ENCODE measurements at places on chromosomes 2 and 18.

GRCh38 chr2:187939180-187939579 lies 352.5 kb upstream of the GULP1 start:
- no peak for DNase-seq

GRCh38 chr2:210389856-210390255 lies 74.9 kb upstream of the MYL1 start:
- DNase-seq: no peak

GRCh38 chr2:199962203-199962602 lies 6.8 kb downstream of the MAIP1 start:
- DNase-seq: no peak

DNA sequence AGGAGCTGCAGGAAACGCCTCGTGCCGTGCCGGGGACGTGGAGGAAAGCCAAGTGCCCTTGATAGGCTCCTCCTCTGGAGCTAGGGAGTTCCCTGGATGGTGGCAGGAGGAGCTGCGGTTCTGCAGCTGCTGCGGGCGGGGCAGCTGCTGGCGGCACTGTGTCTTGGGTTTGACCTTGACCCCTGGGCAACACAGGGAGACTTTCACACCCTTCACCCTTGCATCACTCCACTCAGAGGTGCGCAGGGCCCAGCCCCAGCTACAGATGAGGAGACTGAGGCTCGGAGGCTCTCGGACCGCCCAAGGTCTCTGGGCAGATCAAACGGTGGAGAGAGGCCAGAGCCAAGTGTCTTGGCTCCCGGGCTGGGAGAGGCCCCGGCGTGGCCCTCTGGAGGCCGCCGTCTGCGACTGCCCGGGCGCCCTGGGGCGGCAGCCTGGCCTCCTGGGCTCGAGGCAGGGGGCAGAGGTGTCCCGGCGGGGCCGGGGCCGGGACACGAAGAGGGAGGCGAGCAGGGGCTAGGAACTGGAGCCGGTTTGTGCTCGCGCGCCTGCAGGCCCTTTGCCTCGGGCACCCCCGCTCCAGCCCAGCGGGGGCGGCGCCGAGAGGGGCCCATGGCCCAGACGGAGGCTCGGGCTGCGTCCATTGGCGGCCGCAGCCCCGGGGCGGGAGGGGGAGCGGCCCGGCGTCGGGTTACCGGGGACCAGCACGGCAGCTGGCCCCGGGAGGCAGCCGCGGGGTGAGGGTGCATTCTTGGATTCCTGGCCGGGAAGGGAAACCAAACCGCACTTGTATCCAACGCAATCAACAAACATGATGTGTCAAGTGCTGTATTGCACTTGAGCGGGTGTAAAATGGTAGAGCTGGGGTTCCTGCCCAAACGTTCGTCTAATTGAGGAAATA lies 129.6 kb upstream of the SLC1A4 start:
- no peak for DNase-seq

- DNase-seq: no peak
Observed at GRCh38 chr18:35161485-35161884, 79.3 kb upstream of the ZNF397 start.

GRCh38 chr2:46498681-46499080 lies 19.3 kb downstream of the TMEM247 start:
- DNase-seq: no peak

DNA sequence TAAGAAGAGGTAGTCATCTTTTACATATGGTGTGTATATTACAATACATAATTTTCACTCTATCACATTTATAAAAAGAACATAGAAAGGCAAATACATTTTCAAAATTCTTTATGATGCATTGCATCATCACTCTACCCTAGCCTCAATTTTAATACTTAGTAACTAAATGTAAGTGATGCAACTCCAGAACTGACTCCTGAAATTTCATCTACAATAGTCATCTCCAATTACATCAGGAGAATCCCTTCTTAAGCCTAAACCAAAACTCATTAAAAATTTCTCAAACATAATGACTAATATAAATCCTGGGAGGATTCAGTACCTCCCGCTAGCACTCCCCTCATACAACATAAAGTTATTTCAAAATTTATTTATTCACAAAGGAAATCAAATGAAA lies 15.9 kb downstream of the TMX3 start:
- no peak for DNase-seq

DNA sequence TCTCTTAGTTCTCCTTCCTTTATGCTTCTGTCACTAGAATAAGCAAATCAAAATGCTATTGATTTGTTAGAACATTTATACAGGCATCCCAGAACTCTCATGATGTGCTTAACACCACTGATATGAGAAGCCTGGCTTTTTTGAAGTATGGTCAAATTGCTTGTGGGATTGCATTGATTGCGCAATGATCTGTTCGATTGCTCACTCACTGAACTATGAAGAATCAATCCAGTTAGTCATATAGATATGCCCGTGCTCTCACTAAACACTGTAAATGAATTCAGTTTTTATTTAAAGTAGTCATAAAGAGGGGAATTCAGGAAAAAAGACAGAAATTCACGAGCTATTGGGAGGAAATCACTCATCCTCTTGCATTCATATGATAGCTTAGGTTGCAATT lies 1237.8 kb downstream of the SUCLG1 start:
- DNase-seq: no peak

DNA sequence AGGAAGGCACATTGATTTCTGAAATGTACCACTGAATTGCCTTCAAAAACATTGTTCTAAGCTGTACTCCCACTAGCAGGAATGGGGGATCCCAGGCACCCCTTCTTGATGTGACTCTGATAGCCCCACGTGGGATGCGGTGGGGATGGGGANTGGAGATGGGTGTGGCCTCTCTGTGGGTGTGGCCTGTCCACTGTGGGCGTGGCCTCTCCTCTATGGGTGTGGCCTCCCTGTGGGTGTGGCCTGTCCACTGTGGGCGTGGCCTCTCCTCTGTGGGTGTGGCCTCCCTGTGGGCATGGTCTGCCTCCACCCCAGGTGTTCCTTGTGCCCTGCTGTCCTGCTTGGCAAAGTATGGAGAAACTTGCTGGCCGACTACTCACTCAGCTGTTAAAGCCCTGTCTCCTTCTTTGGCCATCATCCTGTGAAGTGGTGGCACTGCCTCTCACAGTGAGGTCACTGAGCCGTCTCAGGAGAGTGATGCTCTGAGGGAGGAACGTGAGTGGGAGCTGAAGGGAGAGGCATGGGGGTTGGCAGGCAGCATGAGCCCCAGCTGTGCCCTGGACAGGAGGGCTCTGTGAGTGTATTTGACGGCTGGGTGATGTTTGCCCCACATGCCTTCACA lies 6.7 kb upstream of the PARD6G start:
- no peak for DNase-seq

DNA sequence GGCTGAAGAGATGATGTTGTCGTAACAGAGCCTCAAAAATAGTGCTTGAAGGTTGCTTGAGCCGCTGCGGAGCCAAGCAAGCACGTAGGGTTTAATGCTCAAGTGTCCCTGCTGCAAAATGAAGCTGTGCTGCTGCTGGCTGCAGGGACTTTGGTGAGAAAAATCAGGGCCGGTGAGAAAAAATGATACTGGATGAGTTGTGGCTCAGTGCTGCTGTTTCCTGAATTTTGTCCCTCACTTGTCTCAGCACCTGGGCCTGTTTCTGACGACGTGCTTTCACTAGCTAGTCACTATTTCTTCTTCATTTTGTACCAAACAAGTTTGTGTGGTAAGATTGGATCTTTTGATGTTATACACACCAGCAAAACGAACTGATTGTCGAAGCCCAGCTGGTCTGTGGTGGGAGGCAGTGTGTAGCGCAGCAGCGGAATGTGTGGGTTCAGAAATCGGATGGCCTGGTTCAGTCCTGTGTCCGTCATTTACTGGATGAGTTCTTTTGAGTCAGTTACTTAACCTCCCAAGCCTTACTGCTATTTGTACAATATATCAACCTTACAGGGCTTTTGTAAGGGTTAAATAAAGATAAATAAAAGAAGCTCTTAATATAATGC lies 172.8 kb upstream of the FOSL2 start:
- no peak for DNase-seq

- no peak for DNase-seq
Observed at GRCh38 chr2:83378921-83379320, 1080.2 kb downstream of the SUCLG1 start.

GRCh38 chr18:318791-319291 lies 51.0 kb upstream of the THOC1 start:
- no peak for DNase-seq

- no peak for DNase-seq
Observed at GRCh38 chr2:160408173-160408958, 85.2 kb downstream of the RBMS1 start.

- no peak for DNase-seq
Observed at GRCh38 chr18:30712383-30712782, 330.2 kb downstream of the DSC3 start.

DNA sequence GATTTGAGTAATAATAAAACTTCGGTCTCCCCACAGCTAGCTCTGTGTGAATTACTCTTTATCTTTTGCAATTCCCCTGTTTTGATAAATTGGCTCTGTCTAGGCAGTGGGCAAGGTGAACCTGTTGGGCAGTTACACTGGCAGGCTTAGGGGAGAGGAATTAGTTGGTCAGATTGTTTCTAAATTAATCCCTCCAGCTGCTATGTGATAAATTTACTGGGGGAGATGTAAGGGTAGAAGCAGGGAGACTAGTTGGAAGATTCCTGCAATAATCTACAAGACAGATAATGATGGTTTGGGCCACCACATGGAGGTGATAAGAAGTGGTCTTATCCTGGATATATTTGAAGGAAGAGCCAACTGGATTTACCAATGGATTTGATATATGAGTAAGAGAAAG lies 118.5 kb upstream of the TACR1 start:
- DNase-seq: no peak

DNA sequence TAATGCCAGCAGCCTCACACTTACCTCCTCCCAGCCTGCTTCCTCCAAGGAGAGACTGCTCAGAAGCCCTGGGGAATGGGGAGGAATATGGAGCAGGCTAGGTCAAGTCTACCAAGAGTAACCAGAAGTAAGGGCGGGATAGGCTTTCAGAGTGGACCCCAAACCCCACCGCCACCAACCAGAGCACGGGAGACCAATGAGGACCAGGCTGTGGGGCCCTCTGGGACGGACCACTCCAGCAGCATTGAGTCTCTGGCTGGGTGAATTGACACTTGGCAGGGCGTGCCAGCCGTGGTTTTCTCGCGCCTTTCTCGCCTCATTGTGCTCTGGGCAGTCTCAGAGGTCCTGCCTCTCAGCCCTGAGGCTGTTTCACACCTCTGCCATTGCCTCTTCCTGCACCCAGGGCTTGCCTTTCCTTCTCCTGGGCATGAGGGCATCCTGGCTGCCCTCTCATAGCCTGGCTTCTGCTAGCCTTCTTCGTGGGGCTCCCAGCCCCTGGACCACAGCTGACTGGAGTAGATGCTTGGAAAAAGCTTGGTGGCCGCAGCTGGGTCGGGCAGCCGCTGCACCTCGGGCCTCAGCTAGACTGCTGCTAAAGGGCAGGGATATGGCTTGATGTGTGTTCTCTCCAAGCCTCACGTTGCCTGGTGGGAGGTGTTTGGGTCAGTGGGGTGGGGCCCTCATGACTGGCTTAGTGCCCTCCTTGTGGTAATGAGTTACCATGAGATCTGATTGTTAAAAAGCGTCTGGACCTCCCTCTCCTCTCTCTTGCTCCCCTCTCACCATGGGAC lies 40.5 kb upstream of the HS6ST1 start:
- DNase-seq: no peak

GRCh38 chr2:26612034-26612433 lies 29.1 kb downstream of the CIB4 start:
- no peak for DNase-seq

GRCh38 chr2:164964700-164965099 lies 9.4 kb upstream of the SLC38A11 start:
- DNase-seq: no peak

DNA sequence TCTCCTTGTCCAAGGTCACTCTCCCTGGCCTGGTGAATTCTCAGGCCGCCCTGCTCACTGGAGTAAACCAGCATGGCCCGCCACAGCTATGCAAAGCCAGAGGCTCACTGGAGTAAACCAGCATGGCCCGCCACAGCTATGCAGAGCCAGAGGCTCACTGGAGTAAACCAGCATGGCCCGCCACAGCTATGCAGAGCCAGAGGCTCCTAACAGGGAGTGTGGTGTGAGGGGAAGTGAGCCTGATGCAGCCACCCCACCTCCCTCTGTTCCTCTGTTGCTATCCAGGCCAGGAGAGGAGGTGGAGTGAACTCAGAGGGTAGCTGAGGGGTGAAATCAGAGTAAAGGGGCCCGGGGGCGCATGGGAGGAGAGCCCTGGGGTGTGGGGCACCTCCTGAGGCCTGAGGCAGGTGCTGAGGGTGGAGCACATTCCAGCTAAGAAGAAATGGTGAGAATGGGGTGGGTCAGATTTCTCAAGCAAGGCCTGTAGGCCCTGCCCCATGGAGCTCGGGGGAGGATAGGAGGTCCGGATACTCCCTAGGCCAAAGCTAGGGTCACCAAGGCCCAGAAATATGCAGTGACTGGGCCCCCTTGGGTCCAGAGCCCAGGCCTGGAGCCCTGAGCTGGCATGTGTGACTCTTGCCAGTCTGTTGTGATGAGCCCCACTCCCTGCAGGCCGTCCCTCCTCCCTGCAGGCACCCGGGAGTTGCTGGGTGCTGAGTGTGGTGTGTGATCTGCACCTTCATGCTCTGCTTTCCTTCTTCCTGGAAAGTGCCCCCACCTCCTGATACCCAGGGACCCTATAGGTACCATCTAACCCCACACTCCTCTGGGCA lies 1.5 kb downstream of the ATP6V1B1 start:
- no peak for DNase-seq

- peak; percentile 82 for DNase-seq
Observed at GRCh38 chr18:24014062-24014985, at the start of gene TTC39C. TTC39C (plus strand) TSS chr18:24014754; CDS start chr18:24014872, 118 bp downstream.

DNA sequence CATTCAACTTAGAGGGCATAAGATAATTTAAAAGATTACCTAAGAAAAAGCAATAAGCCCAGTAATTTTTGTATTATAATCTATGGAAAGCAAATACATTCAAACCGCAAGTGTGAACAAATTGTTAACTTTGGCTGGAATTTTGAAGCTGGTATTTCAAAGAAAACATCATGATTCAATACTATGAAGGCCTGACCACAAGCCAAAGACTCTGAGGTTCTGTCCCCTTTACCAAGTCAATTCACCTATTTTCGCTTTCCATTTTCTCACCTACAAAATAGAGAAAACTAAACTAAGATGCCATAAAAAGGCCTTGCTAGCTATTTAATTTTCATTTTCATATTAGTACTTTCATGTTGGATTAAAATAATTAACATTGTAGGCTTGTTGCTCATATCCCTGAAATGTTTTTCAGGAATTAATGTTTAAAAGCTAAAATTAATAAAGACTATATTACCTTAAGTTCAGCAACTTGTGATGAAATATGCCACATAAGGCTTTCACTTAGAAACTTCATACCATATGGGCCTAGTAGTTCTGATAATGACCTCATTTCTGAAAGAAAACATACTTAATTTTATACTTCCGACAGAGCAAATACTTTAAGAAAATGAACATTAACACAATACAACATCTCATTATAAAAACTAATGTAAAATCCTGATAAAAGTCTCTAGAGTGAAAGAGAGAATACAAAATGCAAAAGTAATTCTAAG lies 85.7 kb upstream of the FRZB start:
- no peak for DNase-seq

DNA sequence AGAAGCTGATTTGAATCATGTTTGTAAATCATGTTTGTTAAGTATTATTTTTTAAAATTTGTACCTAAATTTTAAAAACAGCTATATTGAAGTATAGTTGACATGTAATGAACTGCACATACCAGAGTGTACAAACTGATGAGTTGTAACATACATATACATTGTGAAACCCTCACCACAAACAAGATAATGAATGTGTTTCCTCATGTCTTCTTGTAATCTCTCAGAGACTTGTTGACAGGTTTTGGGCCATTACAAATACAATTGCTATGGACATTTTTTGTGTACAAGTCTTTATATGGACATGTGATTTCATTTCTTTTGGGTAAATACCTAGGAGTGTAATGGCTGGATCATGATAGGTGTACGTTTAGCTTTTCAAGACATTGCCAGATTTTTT lies 21.5 kb downstream of the WDR43 start:
- DNase-seq: no peak

- DNase-seq: no peak
Observed at GRCh38 chr2:212477571-212477970, 61.0 kb downstream of the ERBB4 start.
